SK-N-MC (cell line): ENCODE measurements at places on chromosomes 2 and 18.

- no peak for DNase-seq
Measured at GRCh38 chr2:238847419-238847801, 475 bp upstream of the TWIST2 start.

DNA sequence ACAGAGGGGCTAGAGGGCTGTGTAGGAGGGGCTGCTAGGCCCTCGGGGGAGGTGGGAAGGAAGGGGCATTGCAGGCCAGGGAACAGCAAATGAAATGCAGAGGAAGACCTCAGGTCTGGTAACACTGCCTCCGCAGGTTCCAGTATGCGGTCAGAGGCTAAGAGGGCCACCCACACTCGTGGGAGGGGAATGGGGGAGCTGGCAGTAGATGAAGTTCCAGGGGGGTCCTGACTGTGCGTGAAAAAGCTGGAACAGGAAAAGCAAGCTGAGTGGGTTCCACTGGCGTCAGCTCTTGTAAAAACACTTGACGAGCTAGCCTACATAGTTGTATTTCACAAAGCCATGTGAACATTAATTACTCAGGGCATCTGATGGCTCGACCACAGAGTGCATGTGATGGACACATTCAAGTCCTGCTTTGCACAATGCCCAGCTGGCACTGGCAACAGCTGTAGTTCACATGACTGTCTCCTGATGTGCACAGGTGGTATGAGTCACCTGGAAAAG lies 29.0 kb upstream of the PTPN4 start:
- DNase-seq, result no peak

DNA sequence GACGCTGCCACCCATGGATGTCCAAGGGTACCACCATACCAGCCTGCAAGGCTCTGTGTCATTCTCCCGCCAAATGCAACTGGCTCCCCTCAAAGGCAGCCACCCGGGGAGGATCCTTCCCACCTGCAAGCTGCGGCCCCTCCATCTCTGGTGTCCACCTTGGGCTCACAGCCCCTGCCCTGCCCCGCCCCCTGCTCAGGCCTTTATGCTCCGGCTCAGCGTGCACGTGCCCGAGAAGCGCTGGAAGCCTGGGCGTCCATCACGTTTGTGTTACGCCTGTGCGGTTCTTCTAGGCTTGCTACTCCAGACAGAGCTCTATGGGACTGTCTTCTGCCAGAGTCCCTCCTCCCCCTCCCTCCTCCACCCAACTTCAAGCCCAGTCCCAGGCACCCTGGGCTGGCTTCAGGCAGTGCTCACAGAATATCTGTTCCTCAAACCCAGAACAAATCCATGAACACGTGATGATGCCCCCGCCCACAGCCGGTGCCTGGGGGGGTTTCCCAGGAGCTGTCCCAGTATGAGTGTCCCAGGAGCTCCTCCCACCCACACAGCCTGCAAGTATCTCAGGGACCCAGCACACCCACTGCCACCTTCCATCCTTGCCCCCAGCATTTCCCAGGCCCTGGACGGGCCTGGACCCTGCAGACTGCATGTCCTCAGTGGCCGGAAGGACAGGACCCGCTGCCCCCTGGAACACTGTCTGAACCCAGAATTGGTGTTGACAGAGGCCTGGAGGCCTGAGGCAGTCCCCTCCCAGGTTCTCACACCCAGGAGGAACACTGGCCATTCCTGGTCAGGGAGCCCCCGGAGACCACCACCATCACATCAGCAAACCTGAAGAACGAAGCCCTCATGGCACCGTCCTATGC lies 30.3 kb downstream of the KIF1A start:
- DNase-seq, result no peak

- DNase-seq, result no peak
Measured at GRCh38 chr2:70381235-70381634, 79.4 kb upstream of the FAM136A start.

DNA sequence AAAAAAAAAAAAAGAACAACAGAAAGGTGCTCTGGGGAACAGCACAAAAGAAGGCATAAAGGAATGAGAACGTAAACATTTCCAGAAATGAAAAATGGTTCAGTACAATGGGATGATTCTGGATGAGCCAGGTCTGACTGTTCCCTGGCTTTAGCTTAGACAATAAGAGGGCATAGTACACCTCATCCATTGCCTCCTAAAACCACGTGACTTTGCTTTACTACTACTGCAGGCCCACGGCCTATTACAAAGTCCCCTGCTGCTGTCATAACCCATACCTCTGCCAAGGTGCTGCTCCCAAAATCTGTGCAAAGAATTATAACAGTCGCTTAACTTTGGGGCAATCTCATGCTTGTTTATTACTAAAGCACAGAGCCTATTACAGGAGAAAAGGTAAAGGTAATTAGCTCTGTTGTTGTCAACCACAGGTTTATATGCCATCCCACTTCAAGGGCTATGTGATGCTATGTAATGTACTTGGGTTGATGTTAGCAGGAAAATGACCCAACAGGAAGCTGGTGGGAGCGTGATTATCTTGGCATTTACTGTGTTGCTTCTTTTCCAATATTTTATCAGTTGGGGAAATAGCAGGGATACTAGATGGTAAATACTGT lies 26.8 kb downstream of the STK17B start:
- no peak for DNase-seq

GRCh38 chr2:43448011-43448821 lies 147.6 kb downstream of the THADA start:
- no peak for DNase-seq

DNA sequence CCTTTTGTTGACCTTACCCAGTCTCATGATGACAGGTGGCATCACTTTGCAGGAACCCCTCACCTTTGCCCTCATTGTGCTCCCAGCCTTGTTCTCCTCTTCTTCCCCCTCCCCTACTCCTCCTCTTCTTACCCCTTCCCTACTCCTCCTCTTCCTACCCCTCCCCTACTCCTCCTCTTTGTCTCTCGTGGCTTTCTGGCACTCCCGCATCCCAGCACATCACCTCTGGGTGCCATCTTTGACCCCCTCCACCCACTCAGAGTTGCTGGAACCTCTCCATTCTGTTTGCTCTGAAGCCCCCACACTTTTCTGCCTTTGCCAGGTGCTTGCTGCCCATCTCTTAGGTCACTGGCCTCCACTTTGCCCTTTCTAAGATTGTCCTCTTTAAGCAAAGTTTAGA lies 17.1 kb downstream of the UBE2F start:
- no peak for DNase-seq

- DNase-seq, result no peak
Measured at GRCh38 chr2:174395969-174396630, 570 bp downstream of the SCRN3 start.

- DNase-seq, result no peak
Measured at GRCh38 chr2:74186038-74186437, 7.4 kb upstream of the MOB1A start.

DNA sequence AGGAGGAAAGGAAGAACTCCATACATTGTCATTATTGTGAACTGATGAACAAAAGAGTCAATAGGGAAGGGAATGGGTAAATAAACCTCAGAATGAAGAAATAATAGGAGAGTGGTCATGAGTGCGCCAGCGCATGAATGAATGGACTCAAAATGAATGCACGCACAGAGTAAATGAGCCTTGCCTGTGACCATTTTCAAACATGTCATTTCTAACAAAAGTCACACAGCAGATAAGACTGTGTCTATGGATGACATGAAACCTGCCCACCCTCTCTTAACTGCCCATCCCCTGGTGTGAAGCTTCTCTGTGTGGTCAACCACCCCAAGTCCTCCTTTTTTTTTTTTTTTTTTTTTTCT lies 121.1 kb upstream of the TEX51 start:
- no peak for DNase-seq

GRCh38 chr18:47151439-47151838 lies 1.1 kb upstream of the HDHD2 start:
- DNase-seq, result no peak

DNA sequence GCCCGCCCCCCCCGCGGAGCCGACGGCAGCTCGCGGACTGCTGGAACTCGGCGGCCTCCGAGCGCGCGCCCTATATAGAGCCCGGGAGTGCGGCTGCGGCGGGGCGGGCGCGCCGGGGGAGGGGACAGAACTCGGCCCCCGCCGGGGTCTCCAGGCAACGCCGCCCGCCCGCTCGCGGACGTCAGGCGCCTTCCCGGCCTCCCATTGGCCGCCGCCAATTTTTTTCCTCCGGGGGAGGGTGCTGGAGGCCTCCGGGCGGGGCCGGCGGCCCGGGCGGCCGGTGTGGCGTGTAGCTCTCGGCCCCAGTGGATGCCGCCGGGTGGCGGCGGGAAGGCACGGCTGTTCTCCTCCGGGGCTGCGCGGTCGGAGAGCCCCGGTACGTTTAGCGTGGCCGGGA lies at the start of gene ZFP36L2:
ZFP36L2 (minus strand) TSS at position 49 of the 397 bp plus-strand sequence. CDS start 291 bp downstream, outside the sequence.
- DNase-seq, result no peak

DNA sequence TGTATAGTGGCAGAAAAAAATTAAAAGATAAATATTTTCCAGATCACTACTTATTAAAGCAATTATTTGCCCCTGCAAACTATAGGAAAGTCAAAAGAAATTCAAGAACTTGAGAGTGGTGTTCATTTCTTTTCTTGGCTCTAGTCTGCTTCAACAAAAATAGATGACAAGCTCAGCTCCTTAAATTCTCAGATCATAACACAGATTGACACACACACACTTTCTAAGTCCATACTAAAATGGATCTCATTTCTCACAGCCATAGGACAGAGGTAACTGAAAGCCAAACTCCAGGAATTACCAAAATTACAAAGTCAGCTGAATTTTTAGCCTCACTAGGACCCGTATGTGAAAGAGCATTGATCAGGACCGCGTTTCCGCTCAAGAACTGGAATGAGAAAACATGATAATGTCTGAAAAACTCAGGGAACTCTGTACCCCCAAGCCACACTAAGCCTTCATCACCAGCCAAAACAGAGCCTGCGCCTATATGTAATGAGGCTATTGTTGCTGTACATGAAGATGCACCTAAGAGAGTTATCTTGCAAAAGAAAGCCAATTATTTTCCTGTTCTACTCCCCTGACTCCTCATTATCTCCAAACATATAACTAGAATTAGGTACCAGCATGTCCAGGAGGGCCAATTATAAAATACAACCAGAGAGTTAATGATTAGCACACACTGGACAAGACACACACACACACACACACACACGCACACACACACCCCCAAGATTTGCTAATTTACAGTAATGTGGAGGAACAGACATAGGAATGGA lies 16.5 kb upstream of the EFR3B start:
- no peak for DNase-seq

GRCh38 chr2:199441759-199442158 lies 16.0 kb downstream of the SATB2 start:
- DNase-seq, result no peak

DNA sequence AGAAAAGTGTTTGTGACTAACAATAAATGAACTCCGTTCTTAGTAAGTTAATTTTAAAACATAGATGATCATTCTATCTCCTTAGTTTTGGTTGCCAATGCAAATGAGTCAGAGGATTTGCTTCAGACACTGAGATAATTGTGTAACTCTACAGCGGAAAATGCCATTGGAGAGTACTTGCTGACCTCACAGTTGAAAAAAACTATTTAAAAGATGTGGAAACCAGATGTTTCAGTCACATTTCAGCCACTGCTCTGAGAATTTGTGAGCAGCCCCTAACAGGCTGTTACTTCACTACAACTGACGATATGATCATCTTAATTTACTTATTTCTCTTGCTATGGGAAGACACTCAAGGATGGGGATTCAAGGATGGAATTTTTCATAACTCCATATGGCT lies at the start of gene TNFAIP6:
TNFAIP6 (plus strand) TSS at position 234 of the 400 bp plus-strand sequence; CDS start at position 309, 75 bp downstream.
- peak; percentile 81 for DNase-seq

- no peak for DNase-seq
Measured at GRCh38 chr2:148253685-148254084, 232.8 kb downstream of the MBD5 start.
